Liver (tissue), 10 donors: ENCODE measurements at places on chromosomes 6 and 20. TPM values are rescaled to one million over a fixed set of nuclear protein-coding genes. Genes with fewer than 3 reads are reported as not detected.

RAB44 gene
- polyA plus RNA-seq = not detected

LGSN gene
- 0.03 TPM for polyA plus RNA-seq

SLC25A27 gene
- polyA plus RNA-seq = 5.0 TPM

DNA sequence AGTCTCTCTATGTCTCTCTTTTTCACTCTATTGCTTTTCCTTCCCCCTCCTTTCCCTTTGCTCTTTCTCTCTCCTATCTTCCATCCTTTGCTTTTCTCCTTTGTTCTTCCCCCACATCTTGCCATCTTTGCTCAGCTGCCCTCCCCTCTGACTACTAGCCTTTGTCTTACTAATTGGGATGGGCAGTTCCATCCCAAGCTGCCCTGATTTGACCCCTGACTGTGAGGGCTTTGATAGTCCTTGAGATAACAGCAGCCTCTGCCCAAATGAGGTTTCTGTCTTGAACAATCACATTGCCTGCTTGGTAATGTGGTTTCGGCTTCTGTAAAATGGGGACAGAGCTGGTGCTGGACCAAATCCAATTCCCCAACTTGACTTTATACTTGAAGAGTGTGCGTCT is 327.7 kb downstream of the DHX35 start:
- no peaks in the 10 kb centered on the region for H3K4me1 ChIP-seq
- no peaks in the 10 kb centered on the region for H3K27me3 ChIP-seq
- no peaks in the 10 kb centered on the region for H3K36me3 ChIP-seq
- no peak overlapping the region for H3K4me3 ChIP-seq
- no peak for DNase-seq

DNA sequence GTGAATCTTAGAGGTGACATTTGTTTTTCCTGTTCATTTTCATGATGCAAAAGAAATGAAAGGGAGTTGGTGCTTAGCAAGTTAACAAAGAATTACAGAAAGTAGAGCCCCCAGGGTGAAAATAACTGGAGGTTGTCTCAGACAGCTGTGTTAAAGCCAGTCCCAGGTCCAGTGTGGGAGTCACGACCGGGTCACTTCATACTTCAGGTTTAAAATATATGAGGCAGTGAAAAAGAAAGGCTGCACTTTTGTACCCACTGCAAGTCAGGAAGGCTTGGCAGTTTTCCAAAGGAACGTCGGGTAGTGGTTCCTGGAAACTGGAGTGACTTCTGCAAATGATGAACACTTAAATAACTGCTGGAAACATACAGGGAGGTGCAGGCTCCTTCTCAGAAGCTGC is 91.5 kb upstream of the THBS2 start:
- no peak for DNase-seq
- no peaks in the 10 kb centered on the region for H3K4me1 ChIP-seq
- no peak overlapping the region for H3K4me3 ChIP-seq
- H3K36me3 ChIP-seq = no peaks in the 10 kb centered on the region

GRCh38 chr6:98380589-98380988 is 453.8 kb upstream of the POU3F2 start:
- no peak for DNase-seq
- H3K27me3 ChIP-seq = no peaks in the 10 kb centered on the region
- no peaks in the 10 kb centered on the region for H3K36me3 ChIP-seq
- no peak overlapping the region for H3K4me3 ChIP-seq

GRCh38 chr6:140784573-140784972 is 1348.2 kb upstream of the GJE1 start:
- no peaks in the 10 kb centered on the region for H3K36me3 ChIP-seq
- DNase-seq = no peak
- no peaks in the 10 kb centered on the region for H3K4me1 ChIP-seq
- H3K4me3 ChIP-seq = no peak overlapping the region
- H3K27me3 ChIP-seq = no peaks in the 10 kb centered on the region

DNA sequence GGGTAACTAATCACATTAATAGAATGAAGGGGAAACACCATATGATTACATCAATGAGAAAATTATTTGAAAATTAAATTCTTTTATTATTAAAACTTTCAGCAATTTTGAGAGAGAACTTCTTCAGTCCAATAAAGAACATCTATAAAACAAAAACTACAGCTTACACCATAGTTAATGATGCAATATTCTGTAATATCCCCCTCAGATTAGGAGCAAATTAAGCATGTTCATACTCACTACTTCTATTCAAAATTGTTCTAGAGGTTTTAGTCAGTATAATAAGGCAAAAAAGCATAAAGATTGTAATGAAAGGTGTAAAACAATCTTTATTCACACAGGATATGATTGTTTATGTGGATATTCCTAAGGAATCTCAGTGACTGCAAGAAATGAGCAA is 465.4 kb downstream of the CD109 start:
- H3K27me3 ChIP-seq = no peaks in the 10 kb centered on the region
- H3K36me3 ChIP-seq = no peaks in the 10 kb centered on the region
- no peak overlapping the region for H3K27ac ChIP-seq
- no peak overlapping the region for H3K4me3 ChIP-seq
- no peak for DNase-seq

DNA sequence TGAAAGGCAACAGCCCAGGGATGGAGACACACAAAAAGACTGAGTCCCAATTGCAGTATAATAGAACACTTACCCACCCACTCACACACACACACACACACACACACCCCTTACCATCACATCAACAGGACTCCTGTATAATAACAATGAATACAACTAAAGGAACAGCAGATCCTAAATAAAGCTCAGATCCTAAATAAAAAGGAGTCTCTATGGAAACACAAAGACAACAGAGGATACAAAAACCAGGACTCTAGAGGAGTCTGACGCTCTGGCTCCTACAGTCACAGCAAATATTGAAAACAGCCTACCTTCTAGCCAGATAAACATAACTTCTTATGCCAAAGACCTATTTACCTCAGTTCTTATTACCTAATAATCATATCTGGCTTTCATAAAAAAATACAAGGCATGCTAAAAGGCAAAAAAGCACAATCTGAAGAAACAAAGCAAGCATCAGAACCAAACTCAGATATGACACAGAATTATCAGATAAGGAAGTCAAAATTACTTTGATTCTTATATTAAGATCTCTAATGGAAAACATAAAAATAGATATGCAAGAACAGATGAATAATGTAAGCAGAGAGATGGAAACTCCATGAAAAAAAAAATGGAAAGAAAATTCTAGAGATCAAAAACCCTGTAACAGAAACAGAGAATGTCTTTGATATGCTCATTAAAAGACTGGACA is 134.9 kb downstream of the MMUT start:
- DNase-seq = no peak
- H3K4me3 ChIP-seq = no peak overlapping the region
- no peak overlapping the region for H3K27ac ChIP-seq
- no peaks in the 10 kb centered on the region for H3K4me1 ChIP-seq

DNA sequence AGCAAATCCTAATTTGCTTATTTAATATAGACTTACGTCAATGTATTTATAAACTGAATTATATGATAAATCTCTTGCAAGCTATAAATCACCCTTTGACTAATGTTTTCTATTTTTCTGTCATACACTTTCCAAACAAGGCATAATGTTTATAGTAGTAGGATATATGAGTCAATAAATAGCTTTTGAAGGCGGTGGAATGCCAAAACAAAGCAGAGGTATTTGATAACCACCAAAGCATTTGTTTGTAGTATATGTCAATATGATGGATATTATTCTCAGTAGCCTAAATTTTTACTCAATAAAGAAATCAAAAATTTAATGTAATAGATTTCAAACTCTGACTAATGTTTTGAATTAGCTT is 1354.6 kb downstream of the HACE1 start:
- H3K4me3 ChIP-seq = no peak overlapping the region
- no peak overlapping the region for H3K27ac ChIP-seq
- no peaks in the 10 kb centered on the region for H3K4me1 ChIP-seq
- H3K36me3 ChIP-seq = no peaks in the 10 kb centered on the region
- no peaks in the 10 kb centered on the region for H3K27me3 ChIP-seq

DNA sequence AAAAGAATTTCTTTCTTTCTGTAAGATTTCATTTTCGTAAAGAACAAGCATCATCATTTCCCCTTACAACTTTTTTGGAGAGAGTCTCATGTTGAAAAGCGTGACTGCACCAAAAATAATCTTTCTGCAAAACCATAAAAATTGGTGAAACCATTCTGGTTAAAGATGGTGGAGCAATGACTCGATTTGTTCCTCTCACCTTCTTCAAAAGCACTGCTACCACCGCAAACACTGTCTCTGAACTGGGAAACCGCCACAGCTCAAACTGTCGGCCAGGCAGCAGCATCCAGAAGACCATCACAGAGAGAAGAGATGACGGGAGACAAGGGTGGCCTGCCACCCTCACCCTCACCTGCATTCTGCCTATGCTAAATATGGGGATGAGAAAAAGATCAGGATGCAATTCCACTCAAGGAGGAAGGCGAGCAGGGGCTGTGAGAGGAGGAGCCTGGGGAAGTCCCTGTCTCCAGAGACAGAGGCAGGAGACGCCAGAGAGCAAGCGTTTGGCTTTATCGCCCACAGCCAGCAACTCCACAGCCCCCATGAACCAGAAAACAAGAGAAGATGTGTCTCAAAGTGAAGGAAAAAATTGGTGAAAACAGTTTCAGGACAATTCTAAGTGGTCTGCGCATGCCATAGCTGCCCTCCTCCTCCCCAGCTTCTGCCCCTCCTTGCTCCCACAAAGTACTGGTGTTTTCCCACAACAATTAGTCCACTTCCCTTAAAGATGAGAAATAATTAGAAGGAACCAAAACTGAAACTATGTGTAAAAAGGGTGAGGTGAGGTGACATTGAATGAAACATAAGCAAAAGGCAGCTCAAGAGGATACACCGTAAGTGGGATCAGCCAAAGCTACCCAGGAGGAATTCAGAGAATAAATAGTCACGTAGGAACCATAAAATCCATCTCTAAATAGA is 255.5 kb downstream of the KIF16B start:
- no peak overlapping the region for H3K27ac ChIP-seq
- no peak for DNase-seq

DNA sequence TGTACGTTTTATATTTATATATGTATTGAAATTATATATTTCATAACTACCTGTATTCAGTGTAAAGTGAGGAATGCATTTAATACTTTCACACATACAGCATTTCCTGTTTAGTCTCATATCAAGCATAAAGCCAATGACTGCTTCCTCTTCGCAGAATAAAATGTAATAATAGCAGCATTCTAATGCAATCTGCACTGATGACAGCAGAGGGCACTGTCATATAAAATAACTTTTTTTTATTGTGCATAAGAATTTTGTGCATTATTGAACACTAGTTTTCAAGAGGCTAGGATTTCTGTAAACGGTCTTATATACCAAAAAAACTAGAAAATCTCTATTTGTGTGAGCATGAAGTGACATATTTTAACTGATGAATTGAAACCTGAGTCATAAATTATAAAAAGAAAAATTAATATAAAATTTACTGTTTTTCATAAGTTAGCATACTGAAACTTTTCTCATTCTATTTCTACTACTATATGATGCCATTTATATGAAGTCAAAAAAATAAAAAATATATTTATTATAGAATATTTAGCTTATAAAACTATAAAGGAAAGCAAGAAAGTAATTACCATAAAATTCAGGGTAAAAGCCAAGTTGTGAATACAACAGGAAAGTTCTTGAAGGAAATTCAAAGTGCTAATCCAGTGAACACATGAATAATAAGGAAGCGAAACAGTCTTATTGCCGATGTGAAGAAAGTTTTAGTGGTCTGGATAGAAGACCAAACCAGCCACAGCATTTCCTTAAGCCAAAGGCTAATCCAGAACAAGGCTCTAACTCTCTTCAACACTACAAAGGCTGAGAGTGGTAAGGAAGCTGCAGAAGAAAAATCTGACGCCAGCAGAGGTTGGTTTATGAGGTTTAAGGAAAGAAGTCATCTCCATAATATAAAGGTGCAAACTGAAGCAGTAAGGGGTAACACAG is 36.3 kb downstream of the RNF146 start:
- H3K36me3 ChIP-seq = no peaks in the 10 kb centered on the region
- DNase-seq = no peak
- H3K27me3 ChIP-seq = no peaks in the 10 kb centered on the region
- no peak overlapping the region for H3K27ac ChIP-seq
- no peak overlapping the region for H3K4me3 ChIP-seq

GRCh38 chr6:1572892-1573291 is 36.8 kb upstream of the FOXC1 start:
- H3K27me3 ChIP-seq = no peaks in the 10 kb centered on the region
- H3K4me3 ChIP-seq = no peak overlapping the region
- no peak overlapping the region for H3K27ac ChIP-seq
- no peak for DNase-seq
- peaks cover 2% of the 10 kb centered on the region for H3K36me3 ChIP-seq

DNA sequence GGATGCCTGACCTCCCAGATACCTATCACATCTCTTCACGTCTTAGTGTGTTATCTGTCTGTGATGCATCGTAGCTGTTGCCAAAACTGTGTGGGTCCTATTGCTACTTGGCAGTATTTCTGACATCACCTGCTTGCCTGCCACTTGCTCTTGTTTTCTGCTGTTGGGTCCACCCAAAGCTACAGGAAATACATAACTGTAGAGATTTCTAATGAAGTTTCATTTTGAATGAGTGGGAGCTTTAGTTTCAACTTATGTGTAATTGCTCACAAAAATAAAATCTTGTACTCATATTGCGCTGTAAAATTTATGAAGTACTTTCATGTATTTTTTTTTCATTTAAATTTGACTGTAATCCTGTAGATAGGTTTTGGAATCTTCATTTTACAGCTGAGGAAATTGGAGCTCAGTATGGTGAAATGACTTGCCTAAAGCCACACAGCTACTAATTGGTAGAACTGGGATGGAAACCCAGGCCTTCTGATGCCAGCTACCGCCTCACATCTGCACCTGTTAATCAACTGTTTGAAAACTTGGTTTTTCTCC is 113.6 kb upstream of the MAN1A1 start:
- no peaks in the 10 kb centered on the region for H3K4me1 ChIP-seq
- H3K36me3 ChIP-seq = no peaks in the 10 kb centered on the region
- no peak for DNase-seq
- no peaks in the 10 kb centered on the region for H3K27me3 ChIP-seq
- H3K27ac ChIP-seq = no peak overlapping the region

DNA sequence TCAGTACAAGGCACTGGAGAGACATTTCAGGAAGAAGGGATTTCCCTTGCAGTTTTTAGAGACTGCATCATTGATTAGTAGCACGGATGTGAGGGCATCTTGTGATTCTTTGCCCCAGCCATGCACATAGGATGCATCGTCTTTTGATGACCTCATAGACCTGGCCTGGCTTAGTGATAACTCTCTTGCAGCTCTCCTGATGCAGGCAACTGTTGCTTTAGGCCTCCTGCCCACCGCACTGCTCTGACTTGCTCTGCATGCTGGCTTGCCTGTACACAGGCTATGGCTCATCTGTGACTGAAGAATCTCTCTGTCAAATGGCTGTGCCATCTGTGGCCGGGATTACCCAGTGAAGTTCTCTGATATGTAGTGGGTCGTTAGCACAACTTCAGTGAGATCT is 207.7 kb upstream of the PTCHD4 start:
- no peak overlapping the region for H3K4me3 ChIP-seq
- DNase-seq = no peak
- no peaks in the 10 kb centered on the region for H3K36me3 ChIP-seq
- no peak overlapping the region for H3K27ac ChIP-seq
- H3K4me1 ChIP-seq = no peaks in the 10 kb centered on the region
- no peaks in the 10 kb centered on the region for H3K27me3 ChIP-seq
